ENCODE measurements at places on chromosomes 1 and 21.

DNA sequence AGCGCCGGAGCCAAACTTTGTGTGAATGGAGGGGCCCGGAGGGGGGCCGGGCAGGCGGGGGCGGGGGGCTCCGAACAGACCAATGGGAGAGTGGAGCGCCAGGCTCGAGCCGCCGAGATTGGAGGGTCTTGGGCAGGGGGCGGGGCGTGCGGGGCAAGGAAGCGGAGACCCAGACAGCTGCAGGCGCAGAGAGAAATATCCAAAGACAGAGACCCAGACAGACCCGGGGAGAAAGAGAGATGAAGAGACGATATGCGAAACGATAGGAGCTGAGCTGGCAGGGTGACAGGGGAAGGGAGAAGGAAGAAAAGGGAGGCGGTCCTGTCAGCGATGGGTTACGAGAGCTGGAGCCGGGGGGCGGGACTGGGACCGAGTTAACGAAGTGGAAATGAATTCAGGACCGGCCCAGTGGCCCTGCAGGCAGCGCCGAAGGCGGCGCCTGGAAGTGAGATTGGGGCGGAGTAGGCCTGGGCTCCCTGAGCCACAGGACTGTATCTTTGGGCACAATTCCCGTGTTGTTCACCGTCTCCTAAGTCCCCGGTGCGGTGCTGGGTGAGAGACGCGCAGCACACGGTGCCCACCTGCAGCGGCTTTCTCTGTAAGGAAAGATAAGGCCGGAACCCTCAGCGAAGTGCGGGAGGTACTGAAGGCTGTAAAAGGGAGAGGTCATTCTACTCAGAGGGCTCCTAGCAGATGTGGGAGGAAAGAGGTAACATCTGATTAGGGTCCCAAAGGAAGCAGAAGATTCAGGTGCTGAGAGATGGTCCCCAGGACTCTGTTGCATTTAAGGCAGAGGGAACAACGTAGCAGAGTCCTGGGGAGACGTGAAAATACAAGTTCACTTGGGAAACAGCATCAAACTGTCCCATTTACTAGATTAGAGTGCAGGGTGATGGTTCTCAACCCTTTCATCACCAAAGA is 543 bp upstream of the KCNJ10 start:
- DNase-seq = no peak

DNA sequence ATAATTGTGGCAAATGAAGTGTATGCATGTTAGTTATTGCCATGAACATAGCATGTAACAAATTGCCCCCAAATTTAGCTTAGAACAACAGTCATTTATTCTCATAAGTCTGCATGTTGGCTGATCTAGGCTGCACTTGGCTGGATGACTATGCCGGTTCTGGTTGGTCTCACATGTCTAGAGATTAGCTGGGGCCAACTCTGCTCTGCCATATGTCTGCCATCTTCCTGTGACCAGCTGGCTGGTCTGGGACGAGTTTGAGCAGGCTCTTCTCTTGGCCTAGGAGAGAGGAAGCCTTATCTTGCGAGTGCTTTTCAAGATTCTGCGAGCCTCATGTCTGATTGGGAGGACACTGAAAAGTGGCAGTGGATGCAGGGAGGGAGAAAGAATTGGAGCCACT is 198.3 kb upstream of the FAM78B start:
- DNase-seq = no peak

DNA sequence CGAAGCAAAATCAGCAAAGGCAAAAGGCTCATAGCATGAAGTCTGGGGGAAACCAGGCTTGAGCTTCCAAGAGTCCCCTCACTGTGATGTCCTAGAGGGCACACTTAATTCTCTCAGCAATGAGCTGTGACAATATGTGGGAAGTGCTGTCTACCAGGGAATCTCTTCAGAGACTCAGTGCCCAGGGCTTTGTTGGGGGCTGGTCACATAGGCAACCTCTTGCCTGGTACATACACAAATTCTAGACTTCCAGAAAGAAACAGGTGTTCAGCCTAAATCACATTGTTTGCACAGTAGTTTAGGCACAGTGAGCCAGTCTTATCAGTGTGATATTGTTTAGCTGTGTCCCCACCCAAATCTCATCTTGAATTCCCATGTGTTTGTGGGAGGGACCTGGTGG is 400.5 kb downstream of the PRDM2 start:
- DNase-seq = no peak

GRCh38 chr1:109482791-109483671 is 674 bp upstream of the ATXN7L2 start:
- DNase-seq = no peak

- no peak for DNase-seq
Measured at GRCh38 chr1:247357781-247358211, 26.1 kb upstream of the ZNF496 start.

- no peak for DNase-seq
Measured at GRCh38 chr1:21651214-21652042, 17.7 kb downstream of the RAP1GAP start.

GRCh38 chr1:2786329-2787162 is 14.9 kb downstream of the TTC34 start:
- no peak for DNase-seq

DNA sequence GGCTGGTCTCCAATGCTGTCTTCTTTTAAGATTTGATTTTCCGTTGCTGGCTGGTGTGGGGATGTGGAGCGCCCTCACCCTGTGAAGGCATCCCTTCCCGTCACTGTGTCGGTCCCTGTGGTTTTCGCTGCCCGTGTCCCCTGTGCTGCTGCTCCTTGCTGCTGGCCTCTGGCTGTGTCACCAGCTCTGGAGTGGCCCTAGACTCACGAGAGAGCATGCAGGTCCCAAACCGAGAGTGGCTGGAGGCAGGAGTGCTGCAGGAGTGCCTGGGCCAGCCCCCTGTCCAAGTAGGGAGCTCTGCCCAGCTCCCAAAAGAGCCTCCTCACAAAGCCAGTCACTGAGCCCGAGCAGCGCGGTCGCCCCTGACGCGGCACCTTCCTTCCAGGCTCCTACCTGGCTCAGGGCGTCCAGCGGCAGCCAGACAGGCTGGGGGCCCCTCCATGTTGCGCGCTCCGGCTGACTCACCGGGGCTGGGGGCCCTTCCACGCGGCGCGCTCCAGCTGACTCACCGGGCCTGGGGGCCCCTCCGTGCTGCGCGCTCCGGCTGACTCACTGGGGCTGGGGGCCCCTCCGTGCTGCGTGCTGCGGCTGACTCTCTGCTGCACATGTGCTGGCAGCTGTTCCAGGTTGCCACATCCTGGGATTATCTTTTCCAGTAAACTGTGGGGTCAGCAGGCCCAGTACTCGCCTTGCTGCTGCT is 106.7 kb upstream of the COL6A1 start:
- peak; percentile 97 for DNase-seq

- DNase-seq = no peak
Measured at GRCh38 chr1:37809942-37810341, 1.9 kb upstream of the YRDC start.

GRCh38 chr1:214579183-214579582 is 23.8 kb upstream of the CENPF start:
- no peak for DNase-seq

- DNase-seq = no peak
Measured at GRCh38 chr1:24286246-24287010, 32.7 kb upstream of the GRHL3 start.

GRCh38 chr1:90768826-90769225 is 51.7 kb upstream of the BARHL2 start:
- DNase-seq = no peak

- no peak for DNase-seq
Measured at GRCh38 chr1:228989992-228990827, 254.9 kb downstream of the RHOU start.

DNA sequence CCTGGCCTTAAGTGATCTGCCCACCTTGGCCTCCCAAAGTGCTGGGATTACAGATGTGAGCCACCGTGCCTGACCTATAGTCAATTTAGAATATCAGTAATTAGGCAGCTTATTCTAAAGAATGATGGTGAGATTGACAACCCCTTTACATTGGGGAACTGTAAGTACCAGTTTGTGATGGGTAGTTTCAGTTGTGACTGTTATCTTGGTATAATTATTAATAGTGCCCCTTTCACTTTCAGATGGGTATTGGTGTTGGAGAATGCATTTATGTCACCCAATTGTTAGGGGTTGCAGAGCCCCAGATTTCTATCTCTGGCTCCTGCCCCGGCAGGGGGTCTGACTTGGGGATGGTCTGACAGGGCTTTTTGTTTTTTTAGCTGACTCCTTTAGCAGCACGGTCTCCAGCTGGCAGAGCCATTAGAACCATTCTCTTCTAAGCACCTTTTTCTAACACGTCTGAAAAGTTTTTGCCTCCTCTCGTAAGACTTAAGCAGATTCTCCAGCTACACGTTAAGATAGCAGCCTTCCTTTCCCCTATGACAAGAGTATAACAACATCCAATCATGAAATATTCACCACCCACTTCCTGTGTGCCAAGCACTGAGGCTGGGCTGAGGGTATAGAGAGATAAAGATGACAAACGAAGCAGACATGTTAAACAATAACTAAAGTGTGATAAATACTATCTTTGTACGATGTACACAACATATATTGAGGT is 157.8 kb downstream of the SDCCAG8 start:
- DNase-seq = no peak

GRCh38 chr1:160171980-160172379 is 18.4 kb upstream of the CASQ1 start:
- no peak for DNase-seq

- DNase-seq = no peak
Measured at GRCh38 chr1:159686599-159687299, 27.6 kb downstream of the CRP start.

DNA sequence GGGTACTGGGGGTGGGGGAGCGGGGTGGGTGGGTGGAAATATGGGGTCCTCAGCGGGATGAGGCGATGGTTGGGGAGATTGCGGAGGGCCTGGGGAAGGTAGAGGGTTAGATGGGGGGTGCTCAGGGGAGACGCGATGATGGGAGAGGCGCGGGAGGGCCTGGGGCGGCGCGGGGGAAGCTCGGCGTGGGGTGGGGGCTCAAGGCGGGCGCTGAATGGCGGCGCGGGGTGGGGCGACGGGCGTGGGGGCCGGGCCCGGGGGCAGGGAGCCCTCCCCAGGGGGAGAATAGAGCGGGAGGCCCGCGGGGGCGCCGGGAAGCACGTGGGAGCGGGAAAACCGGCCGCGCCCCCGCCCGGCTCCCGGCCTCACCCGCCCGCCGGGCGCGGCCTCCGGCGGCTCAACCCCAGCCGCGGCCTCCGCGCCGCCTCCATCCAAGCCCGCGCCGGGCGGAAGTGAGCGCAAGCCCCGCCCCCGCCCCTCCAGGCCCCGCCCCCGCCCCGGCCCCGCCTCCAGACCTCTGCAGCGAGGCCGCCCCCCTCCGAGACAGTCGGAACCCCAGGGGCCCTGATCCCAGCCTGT is at the start of gene FAAP20:
Gene FAAP20 (minus strand): TSS at position 454 of the 579 bp plus-strand sequence. CDS start 23 bp downstream, at position 431.
- DNase-seq = no peak

Data from brain pericyte (primary cell).